Neural progenitor cell (in vitro differentiated cells): ENCODE measurements at places on chromosomes 4 and X. TPM values are rescaled to one million over a fixed set of nuclear protein-coding genes. Genes with fewer than 3 reads are reported as not detected.

- no peak for DNase-seq
- no peaks in the 10 kb centered on the region for H3K4me1 ChIP-seq
- H3K36me3 ChIP-seq: no peaks in the 10 kb centered on the region
- no peak overlapping the region for H3K4me3 ChIP-seq
- H3K27ac ChIP-seq: no peak overlapping the region
Observed at GRCh38 chr4:31702326-31702725, 982.2 kb downstream of the PCDH7 start.

GRCh38 chr4:102007959-102008425 lies 217.5 kb downstream of the BANK1 start:
- no peak for DNase-seq
- H3K27ac ChIP-seq: no peak overlapping the region
- no peaks in the 10 kb centered on the region for H3K36me3 ChIP-seq

DNA sequence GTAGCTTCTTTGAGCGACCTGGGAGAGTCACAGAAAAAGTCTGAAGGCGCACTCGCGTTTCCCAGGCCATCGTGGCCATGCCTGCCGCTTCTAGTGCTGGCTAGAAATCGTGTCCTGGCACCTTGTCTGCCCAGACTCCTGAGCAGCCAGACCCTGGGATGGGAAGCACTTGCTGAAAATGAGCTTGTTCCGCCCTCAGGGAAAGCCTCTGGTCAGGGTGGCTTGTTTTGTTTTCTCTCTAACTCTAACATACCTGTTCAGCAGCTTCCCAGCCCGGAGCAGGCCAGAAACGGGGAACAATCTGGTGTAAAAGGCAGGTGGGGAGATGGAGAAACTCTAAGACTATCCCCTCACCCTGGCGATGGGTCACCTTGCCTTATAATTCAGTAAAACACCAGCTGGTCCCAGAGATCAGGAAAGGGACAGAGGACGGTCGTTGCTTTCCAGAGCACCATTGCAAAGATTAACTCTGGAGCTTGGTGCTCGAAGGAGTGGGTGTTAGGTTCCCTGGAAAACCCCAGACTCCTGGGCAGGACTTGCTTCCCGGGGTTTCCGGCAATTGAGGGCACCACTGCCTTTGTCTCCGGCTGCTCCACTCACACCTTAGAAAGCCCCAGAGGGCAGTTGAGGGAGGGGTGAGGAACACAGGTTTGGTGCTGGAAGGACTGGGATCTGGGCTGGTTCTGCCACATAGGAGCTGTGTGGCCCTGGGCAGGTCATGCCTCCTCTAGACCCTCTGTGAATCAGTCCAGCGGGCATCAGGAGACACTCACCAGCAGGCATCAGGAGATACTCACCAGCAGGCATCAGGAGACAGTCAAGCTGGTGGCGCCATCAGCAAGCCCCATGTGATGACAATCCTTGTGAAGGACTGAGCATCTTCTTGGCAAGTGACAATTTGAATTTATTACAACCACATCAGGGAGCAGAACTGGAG lies 4.5 kb upstream of the SH3TC1 start:
- H3K4me1 ChIP-seq: no peaks in the 10 kb centered on the region
- H3K27ac ChIP-seq: no peak overlapping the region
- DNase-seq: no peak
- H3K4me3 ChIP-seq: no peak overlapping the region

DNA sequence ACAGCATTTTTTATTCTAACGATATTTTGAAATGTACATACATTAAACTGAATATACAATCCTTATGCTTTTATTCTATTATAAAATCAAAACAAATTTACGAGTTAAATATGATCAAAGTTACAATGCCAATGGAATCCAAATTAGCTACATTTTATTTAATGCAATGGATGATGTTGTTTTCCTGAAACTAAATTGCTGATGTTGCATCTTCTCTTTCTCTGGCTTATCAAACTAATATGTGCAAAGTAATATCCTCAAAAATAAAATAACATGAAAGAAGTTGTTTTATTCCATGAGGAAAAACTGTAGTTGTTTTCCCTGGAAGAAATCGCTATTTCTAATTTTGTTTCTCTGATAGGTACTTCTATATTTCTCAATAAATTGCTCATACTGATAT lies 106.8 kb downstream of the ASB9 start:
- no peaks in the 10 kb centered on the region for H3K4me1 ChIP-seq
- no peak overlapping the region for H3K4me3 ChIP-seq
- no peak for DNase-seq
- no peaks in the 10 kb centered on the region for H3K27me3 ChIP-seq

- DNase-seq: peak; percentile 23
- no peaks in the 10 kb centered on the region for H3K4me1 ChIP-seq
- H3K27me3 ChIP-seq: no peaks in the 10 kb centered on the region
- H3K36me3 ChIP-seq: no peaks in the 10 kb centered on the region
Observed at GRCh38 chr4:146124023-146124680, 51.4 kb upstream of the LSM6 start.

- H3K36me3 ChIP-seq: no peaks in the 10 kb centered on the region
- H3K4me1 ChIP-seq: no peaks in the 10 kb centered on the region
- no peak overlapping the region for H3K4me3 ChIP-seq
- DNase-seq: no peak
- no peaks in the 10 kb centered on the region for H3K27me3 ChIP-seq
Observed at GRCh38 chr4:33831442-33832066, 2412.8 kb downstream of the ARAP2 start.

GRCh38 chr4:70759126-70759525 lies 37.4 kb downstream of the RUFY3 start:
- H3K4me3 ChIP-seq: no peak overlapping the region
- H3K27me3 ChIP-seq: no peaks in the 10 kb centered on the region
- DNase-seq: no peak
- H3K27ac ChIP-seq: no peak overlapping the region
- H3K36me3 ChIP-seq: no peaks in the 10 kb centered on the region
- H3K4me1 ChIP-seq: no peaks in the 10 kb centered on the region

GRCh38 chrX:154484255-154485149 lies 1.9 kb downstream of the UBL4A start:
- no peak for DNase-seq
- H3K4me1 ChIP-seq: no peaks in the 10 kb centered on the region
- peaks cover 6% of the 10 kb centered on the region for H3K27me3 ChIP-seq
- no peak overlapping the region for H3K27ac ChIP-seq

- no peaks in the 10 kb centered on the region for H3K4me1 ChIP-seq
- no peak for DNase-seq
- H3K4me3 ChIP-seq: no peak overlapping the region
- H3K27me3 ChIP-seq: no peaks in the 10 kb centered on the region
- no peak overlapping the region for H3K27ac ChIP-seq
Observed at GRCh38 chrX:31007321-31007720, 64.5 kb downstream of the FTHL17 start.

GRCh38 chr4:165678236-165678935 lies 194.7 kb upstream of the TLL1 start:
- H3K27ac ChIP-seq: no peak overlapping the region
- no peak overlapping the region for H3K4me3 ChIP-seq
- no peaks in the 10 kb centered on the region for H3K27me3 ChIP-seq
- no peaks in the 10 kb centered on the region for H3K36me3 ChIP-seq
- DNase-seq: no peak

Gene SHROOM4
- 3.0 TPM in 2 replicates for total RNA-seq

GRCh38 chr4:88706574-88706973 lies 8.9 kb upstream of the NAP1L5 start:
- H3K4me1 ChIP-seq: no peaks in the 10 kb centered on the region
- no peak overlapping the region for H3K27ac ChIP-seq
- no peaks in the 10 kb centered on the region for H3K27me3 ChIP-seq
- DNase-seq: peak; percentile 45

- no peak overlapping the region for H3K4me3 ChIP-seq
- no peaks in the 10 kb centered on the region for H3K36me3 ChIP-seq
- H3K27me3 ChIP-seq: peaks cover 9% of the 10 kb centered on the region
- no peak for DNase-seq
- no peak overlapping the region for H3K27ac ChIP-seq
Observed at GRCh38 chr4:1502976-1503375, 96.7 kb upstream of the NKX1-1 start.

GRCh38 chr4:108477527-108478108 lies 142.8 kb upstream of the RPL34 start:
- H3K27ac ChIP-seq: no peak overlapping the region
- no peak for DNase-seq
- H3K4me1 ChIP-seq: no peaks in the 10 kb centered on the region
- no peak overlapping the region for H3K4me3 ChIP-seq
- no peaks in the 10 kb centered on the region for H3K27me3 ChIP-seq

DNA sequence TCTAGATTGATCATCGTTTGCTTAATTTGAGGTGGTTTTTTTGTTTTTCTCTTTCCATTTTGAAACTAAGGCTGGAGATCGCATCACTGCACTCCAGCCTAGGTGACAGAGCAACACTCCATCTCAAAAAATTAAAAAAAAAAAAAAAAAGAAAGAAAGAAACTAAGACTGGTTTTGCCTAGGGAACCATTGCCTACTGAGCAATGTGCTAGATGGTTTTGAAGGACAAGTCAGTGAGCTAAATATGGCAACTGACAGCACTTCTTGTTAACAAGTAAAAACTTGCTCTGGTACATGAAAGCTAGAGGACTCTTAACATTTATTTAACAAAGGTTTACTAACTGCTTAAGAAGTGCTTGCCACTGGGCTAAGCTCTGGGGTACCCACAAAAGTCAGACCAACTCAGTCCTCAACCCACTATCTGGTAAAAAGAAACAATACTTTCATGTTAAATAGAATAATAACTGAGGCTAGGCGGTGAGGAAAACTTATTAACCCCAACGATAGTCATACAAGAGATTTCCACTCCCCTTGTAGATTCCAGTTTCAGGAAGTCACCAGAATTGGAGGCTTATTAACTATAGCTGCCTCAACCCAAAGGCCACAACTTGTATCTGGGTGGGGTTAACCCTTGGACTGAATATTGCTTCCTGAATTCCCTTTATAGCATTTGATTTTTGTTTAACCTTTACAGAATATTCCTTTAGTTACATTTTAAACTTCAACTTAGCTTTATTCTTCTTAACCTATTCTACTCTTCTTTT lies 111.6 kb downstream of the FRYL start:
- no peaks in the 10 kb centered on the region for H3K27me3 ChIP-seq
- no peaks in the 10 kb centered on the region for H3K36me3 ChIP-seq
- DNase-seq: no peak

DNA sequence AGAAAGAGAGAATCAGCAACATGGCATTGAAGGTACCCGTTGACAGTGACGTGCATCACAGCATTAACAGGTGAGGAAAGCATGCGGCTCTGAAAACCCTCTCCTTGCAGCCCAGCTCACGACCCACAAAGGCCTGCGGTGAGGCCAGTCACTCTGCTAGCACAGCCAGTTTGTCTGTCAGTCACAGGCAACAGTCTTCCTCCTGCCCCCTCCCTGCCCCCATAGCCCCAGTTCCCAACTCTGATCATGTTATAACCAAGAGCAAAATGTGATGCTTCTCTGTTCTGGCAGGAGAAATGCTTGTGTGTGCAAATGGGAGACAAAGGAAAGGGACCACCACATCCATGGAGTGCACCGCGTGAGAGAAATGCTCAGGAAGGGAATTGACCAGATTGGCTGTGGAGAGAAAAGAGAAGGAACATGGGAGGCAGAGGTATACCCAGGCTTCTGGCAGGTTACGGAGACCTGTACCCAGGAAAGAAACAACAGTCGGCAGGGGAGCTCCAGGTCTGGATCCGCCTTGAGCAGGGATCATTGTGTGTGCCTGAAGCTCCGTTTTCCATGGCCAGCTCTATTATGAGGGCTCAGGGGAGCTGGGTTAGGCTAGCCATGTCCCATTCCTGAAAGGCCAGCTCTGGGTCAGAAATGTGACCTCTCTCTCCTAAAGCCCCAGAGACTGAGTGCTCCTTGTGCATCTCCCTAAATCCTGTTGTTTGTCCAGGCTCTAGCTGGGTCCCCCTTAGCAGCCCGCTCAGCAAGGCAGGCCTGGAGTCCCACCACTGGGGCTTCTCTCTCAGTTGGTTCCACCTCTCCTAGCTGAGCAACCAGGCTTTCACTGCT lies 139.7 kb upstream of the MAMLD1 start:
- peaks cover 25% of the 10 kb centered on the region for H3K27me3 ChIP-seq
- no peak overlapping the region for H3K4me3 ChIP-seq
- H3K36me3 ChIP-seq: no peaks in the 10 kb centered on the region
- DNase-seq: no peak

- DNase-seq: peak; percentile 78
- peaks cover 18% of the 10 kb centered on the region for H3K4me1 ChIP-seq
- H3K27ac ChIP-seq: no peak overlapping the region
Observed at GRCh38 chrX:88244066-88244465, 503.0 kb upstream of the CPXCR1 start.

DNA sequence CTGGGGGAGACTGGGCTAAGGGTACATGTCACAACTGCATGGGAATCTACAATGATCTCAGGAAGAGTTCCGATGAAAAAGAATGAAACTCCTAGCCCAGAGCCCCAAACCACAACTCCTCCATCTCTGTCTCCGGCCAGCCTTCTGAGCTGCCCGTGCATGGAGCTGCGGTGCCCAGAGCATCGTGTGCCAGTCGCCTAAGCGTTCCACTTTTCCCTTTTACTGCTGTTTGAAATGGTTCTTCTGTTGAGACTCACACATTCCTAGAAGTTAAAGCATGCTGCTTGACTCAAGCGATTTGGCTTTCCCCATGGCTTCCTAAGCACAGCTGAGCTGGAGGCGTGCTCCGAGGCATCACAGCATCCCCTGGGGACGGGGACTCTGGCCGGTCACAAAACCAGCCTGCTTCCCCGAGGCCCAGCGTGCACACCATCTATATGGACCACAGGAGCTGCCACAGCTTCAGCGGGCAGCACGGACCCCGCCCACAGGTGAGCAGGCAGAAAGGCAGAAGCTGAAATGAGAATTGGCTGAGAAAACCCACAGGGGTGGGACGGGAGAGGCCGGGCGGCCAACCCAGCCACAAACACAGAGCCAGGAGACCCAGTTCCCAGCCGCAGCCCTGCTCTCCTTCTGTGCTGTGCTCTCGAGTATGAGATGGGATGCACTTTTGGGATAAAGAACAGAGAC lies 5.0 kb downstream of the CCNQ start:
- H3K36me3 ChIP-seq: no peaks in the 10 kb centered on the region
- no peak for DNase-seq
- no peak overlapping the region for H3K4me3 ChIP-seq
- H3K27me3 ChIP-seq: no peaks in the 10 kb centered on the region
- H3K27ac ChIP-seq: no peak overlapping the region
- H3K4me1 ChIP-seq: no peaks in the 10 kb centered on the region

- H3K27ac ChIP-seq: no peak overlapping the region
- no peaks in the 10 kb centered on the region for H3K4me1 ChIP-seq
- no peak overlapping the region for H3K4me3 ChIP-seq
- DNase-seq: no peak
Observed at GRCh38 chr4:141473952-141474351, 162.4 kb upstream of the IL15 start.
